ENCODE measurements at places on chromosomes 4 and X. TPM values are rescaled to one million over a fixed set of nuclear protein-coding genes. Genes with fewer than 3 reads are reported as not detected.

DNA sequence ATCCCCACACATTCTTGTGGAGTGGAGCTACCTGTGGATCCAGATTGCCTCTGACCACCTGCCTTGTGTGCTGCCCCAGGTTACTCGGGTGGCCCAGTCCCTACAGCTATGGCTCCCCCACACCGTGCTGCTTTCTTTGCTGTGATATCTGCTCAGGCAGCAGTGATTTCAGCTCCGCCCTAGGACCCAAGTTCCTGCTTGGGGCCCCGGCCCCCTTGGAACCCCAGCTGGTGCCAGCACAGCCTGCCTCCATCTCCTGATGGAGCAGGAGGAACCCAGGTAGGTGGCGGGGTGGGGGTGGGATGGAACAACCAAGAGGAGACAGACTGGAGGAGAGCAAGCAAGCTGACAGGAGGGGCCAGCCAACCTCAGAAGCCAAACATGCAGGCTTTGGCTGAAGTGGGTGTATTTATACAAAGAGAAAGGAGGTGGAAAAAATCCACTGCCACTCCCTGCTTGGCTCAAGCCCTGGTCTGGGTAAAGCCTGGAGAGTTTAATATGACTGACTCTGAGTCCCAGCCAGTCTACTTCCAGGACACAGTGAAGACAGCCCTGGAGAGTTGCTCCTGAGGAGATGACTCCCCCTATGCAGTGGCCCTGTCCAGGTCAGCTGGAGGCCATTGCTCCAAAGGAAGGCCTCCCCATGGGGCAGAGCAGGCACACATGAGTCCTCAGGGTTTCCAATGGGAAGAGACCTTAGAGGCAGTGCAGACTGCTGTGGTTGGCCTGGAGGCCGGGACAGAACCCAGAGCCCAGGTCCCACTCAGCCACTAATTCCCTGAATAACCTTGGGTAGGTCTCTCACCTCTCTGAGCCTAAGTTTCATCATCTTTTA lies 197.1 kb upstream of the MAMLD1 start:
- no peak overlapping the region for H3K27ac ChIP-seq
- H3K36me3 ChIP-seq, result no peaks in the 10 kb centered on the region
- H3K4me1 ChIP-seq, result no peaks in the 10 kb centered on the region
- no peak for DNase-seq
- no peaks in the 10 kb centered on the region for H3K27me3 ChIP-seq

DNA sequence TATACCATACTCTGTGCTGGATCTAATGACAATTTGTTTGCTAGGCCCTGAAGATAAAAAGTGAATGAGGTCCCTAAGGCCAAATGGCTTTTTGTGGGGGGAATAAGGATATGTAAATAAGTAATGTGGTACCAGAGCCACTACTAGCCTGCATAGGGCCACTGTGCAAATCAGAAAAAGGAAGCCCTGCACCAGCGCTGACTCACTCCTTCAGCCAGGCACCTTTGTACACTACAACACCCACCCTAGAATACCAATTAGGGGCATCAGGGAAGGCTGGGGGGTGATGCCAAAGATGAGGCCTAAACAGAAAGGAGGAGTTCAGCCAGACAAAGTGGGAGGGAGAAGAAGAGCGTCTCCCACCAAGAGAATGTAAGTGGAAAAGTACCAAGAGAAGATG lies 122.2 kb downstream of the CAMK2D start:
- H3K4me1 ChIP-seq, result peaks cover 17% of the 10 kb centered on the region
- H3K4me3 ChIP-seq, result no peak overlapping the region
- H3K27ac ChIP-seq, result peak overlapping the region; percentile 32
- no peak for DNase-seq

Gene RAI2
- 0.77 TPM for total RNA-seq

- no peaks in the 10 kb centered on the region for H3K27me3 ChIP-seq
- H3K36me3 ChIP-seq, result peaks cover 4% of the 10 kb centered on the region
- no peak for DNase-seq
- no peaks in the 10 kb centered on the region for H3K4me1 ChIP-seq
- H3K27ac ChIP-seq, result no peak overlapping the region
- no peak overlapping the region for H3K4me3 ChIP-seq
Observed at GRCh38 chr4:114281164-114281960, 301.9 kb upstream of the ARSJ start.

Gene SPANXN1
- total RNA-seq, result not detected

Gene ZBTB49
- total RNA-seq, result 7.8 TPM

Gene DDX53
- not detected for total RNA-seq

Gene ODAPH
- total RNA-seq, result not detected

GRCh38 chrX:78712336-78712735 lies 35.2 kb upstream of the LPAR4 start:
- peaks cover 4% of the 10 kb centered on the region for H3K4me1 ChIP-seq
- H3K36me3 ChIP-seq, result no peaks in the 10 kb centered on the region
- no peak overlapping the region for H3K4me3 ChIP-seq
- no peak overlapping the region for H3K27ac ChIP-seq
- no peaks in the 10 kb centered on the region for H3K27me3 ChIP-seq
- DNase-seq, result no peak

GRCh38 chr4:30380404-30380998 lies 339.7 kb upstream of the PCDH7 start:
- DNase-seq, result peak; percentile 48
- no peaks in the 10 kb centered on the region for H3K4me1 ChIP-seq
- no peak overlapping the region for H3K27ac ChIP-seq
- H3K36me3 ChIP-seq, result no peaks in the 10 kb centered on the region
- no peaks in the 10 kb centered on the region for H3K27me3 ChIP-seq
- no peak overlapping the region for H3K4me3 ChIP-seq

DNA sequence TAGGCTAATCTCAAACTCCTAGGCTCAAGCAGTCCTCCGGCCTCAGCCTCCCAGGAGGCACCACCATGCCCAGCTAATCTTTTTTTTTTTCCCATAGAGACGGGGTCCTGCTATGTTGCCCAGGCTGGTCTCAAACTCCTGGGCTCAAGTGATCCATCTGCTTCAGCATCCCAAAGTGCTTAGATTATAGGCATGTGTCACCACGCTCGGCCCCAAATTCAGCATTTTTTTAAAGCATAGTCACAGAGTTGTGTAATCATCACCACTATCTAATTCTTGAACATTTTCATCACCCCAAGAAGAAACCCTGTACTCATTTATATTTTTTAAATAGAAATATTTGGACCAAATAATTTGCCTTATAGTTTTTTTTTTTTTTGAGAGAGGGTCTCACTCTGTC lies 10.3 kb downstream of the CENPI start:
- H3K27ac ChIP-seq, result no peak overlapping the region
- no peaks in the 10 kb centered on the region for H3K4me1 ChIP-seq
- no peaks in the 10 kb centered on the region for H3K27me3 ChIP-seq

GRCh38 chr4:52019936-52020657 lies at the start of gene LRRC66:
TSS of gene LRRC66 (minus strand) at chr4:52020363. CDS start at chr4:52017613, 2,750 bp downstream.
- H3K4me1 ChIP-seq, result no peaks in the 10 kb centered on the region
- H3K36me3 ChIP-seq, result peaks cover 15% of the 10 kb centered on the region
- no peak within 1 kb of the TSS for H3K4me3 ChIP-seq
- H3K27me3 ChIP-seq, result no peaks in the 10 kb centered on the region
- DNase-seq, result no peak

Gene RIPPLY1
- total RNA-seq, result not detected

GRCh38 chrX:2391869-2392606 lies 108.7 kb downstream of the DHRSX start:
- H3K27me3 ChIP-seq, result no peaks in the 10 kb centered on the region
- no peak for DNase-seq
- H3K27ac ChIP-seq, result no peak overlapping the region
- H3K36me3 ChIP-seq, result peaks cover 28% of the 10 kb centered on the region
- H3K4me3 ChIP-seq, result no peak overlapping the region
- peaks cover 8% of the 10 kb centered on the region for H3K4me1 ChIP-seq

- no peaks in the 10 kb centered on the region for H3K36me3 ChIP-seq
- DNase-seq, result peak; percentile 45
- peak overlapping the region; percentile 32 for H3K4me3 ChIP-seq
- peak overlapping the region; percentile 46 for H3K27ac ChIP-seq
- H3K4me1 ChIP-seq, result peaks cover 21% of the 10 kb centered on the region
Observed at GRCh38 chr4:87093443-87094123, 126.8 kb downstream of the KLHL8 start.

GRCh38 chrX:71606536-71607216 lies 11.6 kb downstream of the CXCR3 start:
- DNase-seq, result no peak
- no peak overlapping the region for H3K4me3 ChIP-seq
- peak overlapping the region; percentile 93 for H3K27ac ChIP-seq
- H3K4me1 ChIP-seq, result peaks cover 9% of the 10 kb centered on the region
- H3K36me3 ChIP-seq, result peaks cover 55% of the 10 kb centered on the region
- no peaks in the 10 kb centered on the region for H3K27me3 ChIP-seq

- no peaks in the 10 kb centered on the region for H3K27me3 ChIP-seq
- peaks cover 4% of the 10 kb centered on the region for H3K36me3 ChIP-seq
- no peaks in the 10 kb centered on the region for H3K4me1 ChIP-seq
Observed at GRCh38 chr4:32633421-32633820, 1913.3 kb downstream of the PCDH7 start.

DNA sequence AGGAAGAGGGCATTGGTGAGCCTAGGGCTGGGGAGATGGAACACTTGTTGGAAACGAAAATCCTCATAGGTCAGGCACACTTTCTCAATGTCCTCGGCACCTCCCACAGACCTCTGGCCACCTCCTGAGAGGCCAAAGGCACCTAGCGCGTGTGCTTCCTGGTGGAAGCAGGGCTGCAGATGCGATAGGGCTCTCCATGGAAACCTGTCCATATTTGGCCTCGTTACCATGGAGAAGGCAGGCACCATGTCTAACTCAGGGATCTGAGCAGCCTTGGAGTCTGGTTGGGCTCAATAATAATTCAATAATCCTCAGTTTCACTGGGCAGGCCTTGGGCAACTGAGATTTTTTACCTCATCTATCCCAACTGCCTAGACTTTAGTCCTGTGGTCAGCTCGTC lies 58.3 kb downstream of the RAI2 start:
- no peaks in the 10 kb centered on the region for H3K36me3 ChIP-seq
- peak; percentile 16 for DNase-seq
- H3K4me1 ChIP-seq, result peaks cover 21% of the 10 kb centered on the region
- H3K27ac ChIP-seq, result no peak overlapping the region
- H3K4me3 ChIP-seq, result no peak overlapping the region
- no peaks in the 10 kb centered on the region for H3K27me3 ChIP-seq
